ENCODE measurements at places on chromosomes 12 and 14. TPM values are rescaled to one million over a fixed set of nuclear protein-coding genes. Genes with fewer than 3 reads are reported as not detected.

TSPAN11 gene
- polyA plus RNA-seq, result 8.3 TPM

KIF5A gene
- 0.13 TPM for polyA plus RNA-seq

CRIP2 gene
- polyA plus RNA-seq, result 277 TPM

DPPA3 gene
- not detected for polyA plus RNA-seq

ERGIC2 gene
- 69.5 TPM for polyA plus RNA-seq

CCDC196 gene
- not detected for polyA plus RNA-seq

TPPP2 gene
- polyA plus RNA-seq, result 0.51 TPM

RBP5 gene
- polyA plus RNA-seq, result 18.2 TPM

KIF26A gene
- polyA plus RNA-seq, result 5.2 TPM

LGR5 gene
- 4.0 TPM for polyA plus RNA-seq

SIRT4 gene
- polyA plus RNA-seq, result 6.6 TPM

NTS gene
- 15.5 TPM for polyA plus RNA-seq

TMBIM4 gene
- polyA plus RNA-seq, result 89.9 TPM

SELPLG gene
- 4.8 TPM for polyA plus RNA-seq

NPFF gene
- 0.42 TPM for polyA plus RNA-seq

RPGRIP1 gene
- 0.26 TPM for polyA plus RNA-seq

HECTD1 gene
- 101 TPM for polyA plus RNA-seq

LPAR5 gene
- polyA plus RNA-seq, result 0.88 TPM

SPIC gene
- not detected for polyA plus RNA-seq

KNTC1 gene
- 18.4 TPM for polyA plus RNA-seq

PTPN21 gene
- 52.4 TPM for polyA plus RNA-seq

IKBIP gene
- polyA plus RNA-seq, result 24.1 TPM

USP44 gene
- 0.49 TPM for polyA plus RNA-seq

CPM gene
- 5.7 TPM for polyA plus RNA-seq

KLRC4 gene
- polyA plus RNA-seq, result 0.22 TPM

TSPAN19 gene
- polyA plus RNA-seq, result 0.30 TPM

POTEG gene
- polyA plus RNA-seq, result not detected

LAG3 gene
- 0.37 TPM for polyA plus RNA-seq

RIN3 gene
- 9.9 TPM for polyA plus RNA-seq

AGAP2 gene
- 9.8 TPM for polyA plus RNA-seq

PLD4 gene
- polyA plus RNA-seq, result 9.0 TPM

RALGAPA1 gene
- polyA plus RNA-seq, result 29.7 TPM

CDKL1 gene
- polyA plus RNA-seq, result 4.5 TPM

CIT gene
- 9.3 TPM for polyA plus RNA-seq

RHEBL1 gene
- 1.9 TPM for polyA plus RNA-seq

NEUROD4 gene
- polyA plus RNA-seq, result not detected

TAS2R50 gene
- 0.19 TPM for polyA plus RNA-seq

KCNK10 gene
- 0.04 TPM for polyA plus RNA-seq

IL31 gene
- polyA plus RNA-seq, result not detected

GPR132 gene
- polyA plus RNA-seq, result 0.54 TPM

CLMN gene
- polyA plus RNA-seq, result 2.5 TPM

PDE3A gene
- 9.5 TPM for polyA plus RNA-seq

GPRC5D gene
- not detected for polyA plus RNA-seq

SOX5 gene
- polyA plus RNA-seq, result 2.5 TPM

DEPDC4 gene
- polyA plus RNA-seq, result not detected

MDGA2 gene
- polyA plus RNA-seq, result 0.40 TPM

PNMA1 gene
- 29.3 TPM for polyA plus RNA-seq

DYNLL1 gene
- polyA plus RNA-seq, result 323 TPM

GARIN6 gene
- not detected for polyA plus RNA-seq

IL23A gene
- polyA plus RNA-seq, result 0.69 TPM

CLEC4D gene
- not detected for polyA plus RNA-seq

RFC5 gene
- polyA plus RNA-seq, result 25.0 TPM

METTL1 gene
- 20.7 TPM for polyA plus RNA-seq

DHRS2 gene
- 0.26 TPM for polyA plus RNA-seq

OR4E2 gene
- not detected for polyA plus RNA-seq

All from muscle of arm (tissue), 14 donors.